Hematopoietic multipotent progenitor cell treated with erythropoietin and hydrocortisone succinate and interleukin-3 and kit ligand, for 17 days (in vitro differentiated cells): ENCODE measurements at places on chromosomes 5 and 9.

DNA sequence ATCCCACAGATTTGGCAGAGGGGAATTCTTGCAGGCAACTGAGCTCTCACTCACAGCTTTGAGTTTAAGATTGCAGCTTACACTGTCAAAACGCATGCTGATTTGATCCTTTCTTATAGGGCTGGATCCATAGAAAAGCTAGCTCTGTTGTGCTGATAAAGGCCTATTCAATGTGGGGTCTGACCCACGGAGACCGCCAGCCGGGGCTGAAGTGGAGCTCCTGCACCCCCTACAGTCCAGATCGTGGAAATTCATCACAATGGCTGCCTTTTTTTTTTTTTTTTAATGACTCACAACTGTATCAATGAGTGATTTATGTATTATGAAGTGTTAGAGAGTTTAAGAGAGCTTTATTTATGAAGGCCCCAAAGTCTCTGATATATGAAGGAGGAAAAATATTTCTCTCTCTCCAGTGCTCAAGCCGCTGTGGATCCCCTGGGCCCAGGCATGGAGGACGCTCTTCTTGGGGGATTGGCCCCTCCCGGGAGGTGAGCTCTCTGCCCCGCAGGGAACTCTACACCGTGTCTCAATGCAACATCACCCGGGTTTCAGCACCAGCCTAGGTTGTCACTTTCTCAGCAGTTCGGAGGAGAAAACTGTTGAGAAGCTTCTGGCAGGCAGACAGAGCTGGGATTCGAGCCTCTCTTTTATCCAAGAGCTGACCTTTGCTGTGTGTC is 700.2 kb downstream of the IRX1 start:
- no peak for DNase-seq

GRCh38 chr9:136527721-136528710 is 17.8 kb downstream of the NOTCH1 start:
- DNase-seq: no peak

DNA sequence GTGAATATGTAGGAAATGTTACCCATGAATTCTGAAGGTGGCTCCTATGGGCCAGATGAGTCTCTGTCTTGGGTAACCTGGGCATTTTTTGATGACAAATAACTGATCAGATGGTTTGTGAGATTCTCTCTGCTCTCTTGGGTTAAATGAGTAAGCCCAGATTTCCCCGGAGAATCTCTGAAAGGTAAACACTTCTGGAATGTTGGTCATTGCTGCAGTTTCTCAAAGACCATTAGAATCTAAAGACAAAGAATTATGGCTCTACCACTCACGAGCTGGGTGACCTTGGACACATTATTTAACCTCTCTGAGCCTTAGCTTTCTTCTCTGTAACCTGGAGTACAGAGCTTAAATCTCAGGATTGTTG is 191.2 kb downstream of the DAB2IP start:
- DNase-seq: no peak

GRCh38 chr9:109816490-109816889 is 36.5 kb downstream of the PALM2AKAP2 start:
- no peak for DNase-seq

DNA sequence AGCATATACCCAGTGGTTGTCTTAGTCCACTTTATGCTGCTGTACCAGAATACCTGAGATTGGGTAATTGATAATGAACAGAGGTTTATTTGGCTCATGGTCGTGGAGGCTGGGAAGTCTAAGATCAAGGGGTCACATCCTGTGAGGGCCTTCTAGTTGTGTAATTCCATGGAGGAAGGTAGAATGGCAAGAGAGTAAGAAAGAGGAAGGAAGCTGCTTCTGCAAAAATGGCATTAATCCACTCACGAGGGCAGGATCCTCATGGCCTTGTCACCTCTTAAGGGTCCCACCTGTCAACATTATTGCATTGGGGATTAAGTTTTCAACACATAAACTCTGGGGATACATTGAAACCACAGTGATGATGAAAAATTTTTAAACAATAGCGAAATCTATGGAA is 17.0 kb downstream of the BTNL8 start:
- no peak for DNase-seq

DNA sequence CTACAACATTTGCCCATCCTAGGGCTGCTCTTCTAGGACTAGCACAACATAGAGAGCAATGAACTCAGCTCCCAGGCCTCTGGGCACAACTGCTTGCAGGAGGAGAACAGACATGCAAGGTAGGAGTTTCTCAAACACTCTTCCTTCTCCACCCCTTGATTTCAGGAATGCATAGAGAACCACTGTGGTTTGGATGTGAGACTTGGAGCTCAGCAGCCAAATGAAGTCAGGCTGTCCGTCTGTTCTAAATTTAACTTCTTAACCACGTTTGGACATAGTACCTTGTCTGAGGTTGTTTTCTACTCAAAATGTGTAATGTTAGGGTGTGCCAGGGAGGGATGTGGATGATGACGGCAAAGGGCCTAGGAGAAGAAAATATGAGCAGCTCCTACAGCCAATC is 515.1 kb upstream of the TNC start:
- DNase-seq: no peak

GRCh38 chr9:88749420-88749819 is 214.4 kb downstream of the NXNL2 start:
- DNase-seq: no peak

DNA sequence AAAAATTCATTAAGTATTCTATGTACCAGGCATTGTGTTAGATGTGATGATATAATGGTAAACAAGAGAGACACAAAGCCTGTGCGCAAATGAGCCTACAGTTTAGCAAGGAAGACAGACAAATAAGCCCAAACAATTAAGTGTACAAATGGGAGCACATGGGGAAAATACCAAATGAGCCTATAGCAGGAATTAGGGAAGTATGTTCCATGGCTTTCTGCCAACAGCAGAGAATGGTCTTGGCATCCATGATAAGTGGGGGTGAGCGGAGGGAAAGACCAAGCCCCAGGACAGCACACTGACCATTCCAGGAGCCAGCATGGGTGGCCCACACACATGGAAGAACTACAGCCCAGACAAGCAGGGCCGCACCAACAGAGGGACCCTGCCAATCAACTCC is 369.7 kb downstream of the DEPDC1B start:
- DNase-seq: no peak

DNA sequence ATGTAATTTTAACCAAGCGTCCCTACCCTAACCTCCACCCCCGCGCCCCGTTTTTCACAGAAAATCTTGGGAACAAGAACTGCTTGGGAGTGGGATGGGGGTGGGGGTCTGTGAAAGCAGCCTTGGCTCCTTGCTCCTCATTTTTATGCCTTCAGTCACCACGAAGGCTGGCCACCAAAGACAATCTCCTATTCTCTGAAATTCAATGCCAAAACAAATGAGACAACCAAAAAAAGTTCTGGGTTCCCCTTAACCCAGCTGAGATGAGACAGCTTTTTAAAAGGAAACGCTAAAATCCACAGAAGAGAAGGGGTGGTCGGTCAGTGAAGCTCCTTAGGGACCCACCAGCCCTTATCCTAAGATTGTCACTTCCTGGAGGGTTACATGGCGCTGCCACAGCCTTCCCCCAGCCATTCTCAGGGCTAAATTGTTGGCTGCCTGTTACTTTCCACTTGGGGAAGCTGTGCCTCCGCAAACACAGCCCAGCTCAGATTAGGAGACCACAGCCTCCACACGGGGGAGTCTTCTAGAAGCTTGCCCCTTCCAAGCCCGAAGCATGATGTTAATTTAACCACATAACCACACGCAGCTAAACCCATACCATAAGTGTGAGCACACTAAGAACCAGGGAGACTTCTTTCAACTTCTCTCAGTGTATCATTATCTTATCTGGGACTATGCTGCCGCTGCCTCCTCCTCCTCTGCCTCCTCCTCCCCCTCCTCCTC is 136.3 kb downstream of the FOXD1 start:
- DNase-seq: no peak

DNA sequence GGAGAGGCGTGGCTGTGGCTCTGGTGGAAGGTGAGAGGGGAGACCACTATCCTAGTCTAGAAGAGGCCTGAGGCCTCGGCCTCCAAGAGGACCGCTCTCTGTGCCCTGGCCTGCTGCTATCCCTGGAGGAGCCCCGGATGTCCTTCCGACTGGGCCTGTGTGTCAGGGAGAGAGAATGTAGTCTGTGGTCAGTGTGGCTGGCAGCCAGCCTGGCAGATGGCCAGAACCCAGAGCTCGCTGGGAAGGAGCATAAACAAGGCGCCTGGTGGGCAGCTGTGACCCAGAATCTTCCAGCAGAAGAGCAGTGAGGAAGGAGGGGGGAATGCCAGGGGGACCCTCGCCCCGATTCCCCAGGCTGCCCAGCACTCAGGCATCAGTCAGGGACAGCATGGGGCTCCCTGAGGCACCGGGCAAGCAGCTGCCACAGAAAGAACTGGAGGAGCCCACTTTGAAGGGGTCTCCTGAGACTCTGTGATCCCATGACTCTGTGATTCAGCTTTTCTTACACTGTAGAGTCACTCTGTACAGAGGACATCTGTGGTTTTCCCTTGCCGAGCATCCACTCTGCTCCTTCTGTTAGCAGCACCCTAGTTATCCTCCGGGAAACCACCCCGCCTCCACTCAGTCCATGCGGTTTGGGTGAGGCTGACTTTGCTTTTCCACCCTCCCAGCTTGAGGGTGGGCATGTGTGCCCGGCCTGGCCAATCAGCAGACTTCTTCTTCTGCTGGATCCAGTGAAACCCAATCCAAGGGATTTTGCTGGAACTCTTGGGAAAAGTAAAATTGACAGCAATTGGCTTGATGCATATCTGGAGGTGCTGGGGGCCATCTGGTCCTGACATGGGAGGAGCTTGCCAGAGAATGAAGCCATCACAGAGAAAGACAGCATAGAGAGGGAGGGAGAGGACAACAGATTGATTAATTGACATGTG is 46.2 kb upstream of the PWWP2A start:
- DNase-seq: no peak

DNA sequence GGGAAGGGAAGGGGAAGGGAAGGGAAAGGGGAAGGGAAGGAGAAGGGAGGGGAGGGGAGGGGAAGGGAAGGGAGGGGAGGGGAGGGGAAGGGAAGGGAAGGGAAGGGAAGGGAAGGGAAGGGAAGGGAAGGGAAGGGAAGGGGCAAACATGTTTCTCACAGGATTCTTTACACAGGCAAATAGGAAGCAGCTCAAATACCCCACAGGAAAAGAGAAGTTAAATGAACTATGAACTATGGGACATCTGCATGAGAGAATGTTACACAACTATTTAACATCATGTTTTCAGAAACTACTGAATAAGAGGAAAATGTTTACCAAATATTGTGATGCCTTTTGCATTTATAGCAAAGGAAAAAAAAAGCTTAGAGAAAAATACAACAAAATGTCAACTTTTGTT is 125.4 kb upstream of the SLC30A5 start:
- DNase-seq: no peak

- DNase-seq: no peak
Observed at GRCh38 chr9:70205366-70206020, 53.3 kb upstream of the SMC5 start.

- no peak for DNase-seq
Observed at GRCh38 chr9:83336706-83337105, 201.5 kb downstream of the FRMD3 start.

DNA sequence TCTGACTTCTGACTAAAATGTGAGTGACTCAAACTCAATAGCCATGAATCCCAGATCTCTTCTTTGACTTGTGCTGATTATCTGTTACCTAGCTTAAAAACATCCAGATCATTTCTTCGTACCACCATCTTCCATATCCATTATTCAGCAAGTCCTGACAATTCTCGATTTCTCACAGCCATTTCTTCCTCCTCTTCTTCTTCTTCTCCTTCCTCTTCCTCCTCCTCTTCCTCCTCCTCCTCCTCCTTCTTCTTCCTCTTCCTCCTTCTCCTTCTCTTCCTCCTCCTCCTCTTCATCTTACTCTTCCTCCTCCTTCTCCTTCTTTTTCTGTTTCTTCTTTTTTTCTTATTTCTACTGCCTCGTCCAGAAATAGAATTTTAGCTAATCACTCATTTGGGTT is 77.0 kb upstream of the MAP1B start:
- no peak for DNase-seq

GRCh38 chr5:135235551-135236227 is 163.3 kb downstream of the MACROH2A1 start:
- no peak for DNase-seq

DNA sequence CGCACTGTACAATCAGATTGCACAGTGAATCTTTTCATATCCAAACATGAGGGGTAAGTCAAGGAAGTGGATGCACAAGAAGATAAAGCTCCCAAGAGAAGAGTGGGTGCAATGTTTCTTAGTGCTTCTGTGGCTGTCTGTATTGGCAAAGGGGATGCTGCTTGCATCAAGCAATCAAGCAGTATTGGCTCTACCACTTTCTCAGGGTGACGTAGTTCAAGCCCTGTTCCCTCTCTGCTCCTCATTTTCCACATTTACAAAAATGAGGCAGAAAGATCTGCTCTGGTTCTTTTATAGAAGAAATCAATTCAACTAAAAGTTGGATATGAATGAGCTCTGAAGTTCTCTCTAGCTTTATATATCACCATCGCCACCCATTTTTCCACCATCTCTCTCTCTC is 2.3 kb downstream of the TNFSF8 start:
- no peak for DNase-seq

DNA sequence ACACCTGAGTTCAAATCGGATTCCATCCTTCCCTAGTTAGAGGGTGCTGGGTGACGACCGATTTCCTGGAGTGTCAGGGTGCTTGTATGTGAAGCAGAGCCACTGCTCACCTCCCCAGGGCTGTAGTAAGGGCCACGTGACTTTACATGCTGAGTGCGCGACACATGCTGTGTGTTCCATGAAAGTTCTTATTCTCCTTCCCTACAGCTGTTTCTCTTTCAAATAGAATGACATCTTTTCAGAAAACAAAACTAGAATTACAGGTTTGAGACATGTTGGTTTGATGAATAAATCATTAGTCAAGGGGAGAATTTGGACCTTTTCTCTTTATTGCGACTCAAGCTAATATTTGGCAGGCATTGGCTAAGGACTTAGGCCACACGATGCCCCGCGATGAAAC is 113.1 kb downstream of the JMY start:
- no peak for DNase-seq

DNA sequence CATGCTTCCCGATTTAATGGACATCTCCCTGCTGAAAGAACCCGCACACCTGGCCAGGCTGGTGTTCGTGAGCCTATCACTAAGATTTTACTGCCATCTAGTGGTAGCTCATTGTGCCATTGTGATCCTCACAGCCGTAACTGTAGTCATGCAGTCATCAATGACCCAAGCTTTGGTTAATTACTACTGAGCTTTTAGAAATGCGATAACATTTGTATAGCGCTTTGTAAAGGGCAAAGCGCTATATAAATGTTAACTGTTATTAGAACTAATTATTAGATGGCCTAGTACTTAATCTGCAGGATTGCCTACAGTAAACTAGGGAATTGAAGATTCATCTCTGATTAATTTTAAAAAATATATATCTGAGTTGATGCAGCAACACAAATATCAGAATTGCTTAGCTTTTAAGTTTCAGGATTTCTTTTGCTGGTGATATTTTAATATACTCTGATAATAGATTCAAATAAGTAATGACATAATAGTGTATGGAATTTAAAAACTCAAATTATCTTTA is 90.2 kb downstream of the HACD4 start:
- peak; percentile 71 for DNase-seq

- DNase-seq: no peak
Observed at GRCh38 chr9:114729706-114730105, 47.7 kb upstream of the TEX48 start.

- DNase-seq: no peak
Observed at GRCh38 chr5:14922456-14922855, 50.9 kb upstream of the ANKH start.
